ENCODE measurements at places on chromosomes 6 and 20. TPM values are rescaled to one million over a fixed set of nuclear protein-coding genes. Genes with fewer than 3 reads are reported as not detected.

DNA sequence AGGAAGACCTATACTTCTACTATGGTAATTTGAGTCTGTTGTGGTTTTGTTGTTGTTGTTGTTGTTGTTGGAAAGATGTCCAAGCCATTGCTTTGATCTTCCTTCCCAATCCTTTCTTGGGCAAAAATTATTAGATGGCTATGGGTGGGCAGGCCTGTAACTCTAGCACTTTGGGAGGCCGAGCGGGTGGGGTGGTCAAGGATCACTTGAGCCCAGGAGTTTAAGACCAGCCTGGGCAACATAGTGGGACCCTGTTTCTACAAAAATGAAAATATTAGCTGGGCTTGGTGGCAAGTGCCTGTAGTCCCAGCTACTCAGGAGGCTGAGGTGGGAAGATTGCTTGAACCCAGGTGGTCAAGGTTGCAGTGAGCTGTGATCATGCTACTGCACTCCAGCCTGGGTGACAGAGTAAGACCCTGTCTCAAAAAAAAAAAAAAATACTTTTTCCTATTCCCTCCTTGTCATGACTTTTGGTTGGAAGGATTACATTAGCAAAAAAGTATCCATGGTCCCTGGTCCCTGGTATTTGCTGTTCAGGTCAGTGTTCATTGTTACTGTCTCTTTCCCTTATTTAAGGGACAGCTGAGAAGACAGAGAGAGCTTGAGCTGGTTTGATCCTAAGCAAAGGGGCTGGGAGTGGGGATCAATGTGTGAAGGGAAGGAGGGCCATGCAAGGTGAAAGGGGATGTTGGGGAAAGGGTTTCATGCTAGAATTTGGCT lies 11.7 kb downstream of the NEU1 start:
- no peak for DNase-seq
- no peaks in the 10 kb centered on the region for H3K4me1 ChIP-seq
- no peak overlapping the region for H3K4me3 ChIP-seq
- no peaks in the 10 kb centered on the region for H3K27me3 ChIP-seq
- peaks cover 1% of the 10 kb centered on the region for H3K36me3 ChIP-seq
- no peak overlapping the region for H3K27ac ChIP-seq

- peaks cover 11% of the 10 kb centered on the region for H3K27me3 ChIP-seq
- no peaks in the 10 kb centered on the region for H3K4me1 ChIP-seq
- no peak overlapping the region for H3K4me3 ChIP-seq
- DNase-seq: no peak
- H3K27ac ChIP-seq: no peak overlapping the region
Measured at GRCh38 chr20:23106271-23106851, 20.2 kb upstream of the CD93 start.

CLVS2 gene
- not detected for total RNA-seq

PNPLA1 gene
- not detected for total RNA-seq

CPNE5 gene
- total RNA-seq: 1.00 TPM

GRCh38 chr6:44480097-44480541 lies 92.6 kb downstream of the CDC5L start:
- H3K27me3 ChIP-seq: no peaks in the 10 kb centered on the region
- H3K36me3 ChIP-seq: no peaks in the 10 kb centered on the region
- no peak for DNase-seq
- no peak overlapping the region for H3K27ac ChIP-seq

- no peak for DNase-seq
- H3K36me3 ChIP-seq: no peaks in the 10 kb centered on the region
- no peak overlapping the region for H3K27ac ChIP-seq
- H3K27me3 ChIP-seq: peaks cover 14% of the 10 kb centered on the region
- H3K4me1 ChIP-seq: peaks cover 2% of the 10 kb centered on the region
Measured at GRCh38 chr6:41164551-41165120, 1.7 kb upstream of the TREM2 start.

C4B gene
- 2.0 TPM for total RNA-seq
